ENCODE measurements at places on chromosomes 3 and 15.

GRCh38 chr3:177611752-177612334, 414.6 kb upstream of the TBL1XR1 start:
- DNase-seq, result no peak

DNA sequence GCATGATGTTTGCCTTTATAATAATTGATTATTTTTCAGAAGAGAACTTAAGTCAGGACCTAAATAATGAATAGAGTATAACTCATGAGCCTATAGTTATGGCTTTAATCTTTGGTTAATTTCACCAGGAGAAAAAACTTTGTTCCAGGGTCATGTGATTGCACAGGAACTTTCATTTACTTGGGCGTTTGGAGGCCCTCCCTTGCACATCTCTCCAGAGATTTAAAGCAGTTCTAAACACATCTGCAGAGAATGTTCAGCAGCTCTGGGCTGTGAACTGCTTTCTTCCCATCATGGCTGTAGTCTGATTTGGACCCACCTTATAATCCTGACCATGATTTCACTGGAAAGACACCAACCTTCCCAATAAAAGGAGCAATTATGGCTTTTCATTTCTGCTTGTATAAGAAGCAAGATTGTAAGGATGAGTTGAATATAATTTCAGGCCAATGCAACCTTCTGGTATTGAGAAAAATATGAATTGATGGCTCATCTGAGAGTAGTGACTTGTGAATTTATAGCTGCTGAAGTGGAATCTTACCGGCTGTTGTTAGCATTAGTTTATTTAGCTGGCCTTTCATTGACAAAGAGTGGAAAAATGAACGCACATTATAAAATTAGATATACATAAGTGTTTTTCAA, 80.9 kb upstream of the PRTG start:
- DNase-seq, result no peak

DNA sequence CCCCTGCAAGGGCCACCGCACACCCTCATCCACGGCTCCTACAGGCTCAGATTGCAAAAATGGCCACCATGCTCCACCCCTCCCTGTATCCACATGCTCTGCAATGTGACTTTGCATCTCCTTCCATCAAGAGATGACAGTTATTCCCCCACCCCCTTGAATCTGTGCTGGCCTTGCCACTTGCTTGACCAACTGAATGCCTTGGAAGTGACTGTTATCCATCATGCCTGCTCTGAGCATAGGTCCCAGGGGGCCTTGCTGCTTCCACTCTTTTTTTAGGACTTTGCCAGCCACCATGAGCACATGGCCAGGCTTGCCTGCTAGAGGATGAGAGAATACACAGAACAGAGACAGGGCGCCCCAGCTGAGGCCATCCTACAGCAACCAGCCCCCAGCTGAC, 13.6 kb downstream of the HAPLN3 start:
- no peak for DNase-seq

- DNase-seq, result no peak
These were observed 204.2 kb downstream of the DIPK2A start for GRCh38 chr3:144175644-144176425.

DNA sequence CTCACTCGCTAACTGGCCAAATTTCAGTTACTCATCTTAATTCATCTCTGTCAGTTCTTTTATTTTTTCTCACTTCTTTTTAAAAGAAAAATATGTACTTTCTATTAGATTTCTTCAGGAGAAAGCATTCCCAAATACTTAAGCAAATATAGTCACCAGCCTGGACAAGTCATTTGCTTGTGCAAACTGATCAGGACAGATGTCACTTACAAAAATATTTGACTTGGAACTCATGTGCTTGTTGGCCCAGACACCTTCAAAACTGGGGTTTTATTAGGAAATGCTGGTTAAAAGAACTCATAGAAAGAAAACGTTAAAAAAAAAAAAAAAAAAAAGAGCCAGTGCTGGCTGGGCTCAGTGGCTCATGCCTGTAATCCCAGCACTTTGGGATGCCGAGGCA, 31.3 kb upstream of the FOXP1 start:
- no peak for DNase-seq

GRCh38 chr3:74591342-74591741, 23.1 kb downstream of the CNTN3 start:
- DNase-seq, result no peak

DNA sequence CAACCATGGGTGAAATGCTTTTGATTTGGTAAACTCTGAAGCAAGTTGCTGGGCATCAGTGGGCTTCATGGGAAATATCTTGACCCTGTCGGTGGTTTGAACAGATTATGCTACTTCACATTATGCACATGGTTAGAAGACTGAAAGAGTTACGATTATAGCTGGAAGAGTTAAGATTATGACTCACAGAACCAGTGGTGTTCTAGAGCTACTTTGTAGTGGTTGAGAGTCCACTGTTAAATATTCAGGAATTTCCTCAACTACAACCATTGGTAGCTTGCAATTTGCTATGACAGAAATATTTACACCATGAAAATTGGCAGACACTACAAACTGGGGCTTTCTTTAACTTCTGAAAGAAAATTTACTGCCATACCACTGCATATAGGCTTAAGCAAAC, 99.3 kb downstream of the GADL1 start:
- no peak for DNase-seq

DNA sequence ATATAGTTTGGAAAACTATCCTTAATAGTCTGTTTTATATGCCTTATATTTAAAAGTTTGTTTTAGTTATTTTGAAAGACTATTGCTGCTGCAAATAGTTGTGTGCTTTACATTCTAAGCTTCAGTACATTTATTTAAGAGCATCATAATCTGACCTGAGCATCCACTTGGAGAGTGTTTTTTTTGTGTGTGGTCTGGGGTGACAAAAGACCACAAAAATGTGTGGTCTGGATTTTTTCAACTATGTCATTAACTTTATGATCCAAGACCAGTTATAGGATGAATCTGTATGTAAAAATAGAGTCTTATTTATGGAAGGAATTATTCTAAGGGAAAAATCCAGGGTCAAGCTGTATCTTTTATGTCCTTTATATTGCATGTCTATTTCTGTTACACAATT, 77.4 kb downstream of the SLTM start:
- no peak for DNase-seq

GRCh38 chr15:39857132-39857531, 62.9 kb downstream of the GPR176 start:
- no peak for DNase-seq

DNA sequence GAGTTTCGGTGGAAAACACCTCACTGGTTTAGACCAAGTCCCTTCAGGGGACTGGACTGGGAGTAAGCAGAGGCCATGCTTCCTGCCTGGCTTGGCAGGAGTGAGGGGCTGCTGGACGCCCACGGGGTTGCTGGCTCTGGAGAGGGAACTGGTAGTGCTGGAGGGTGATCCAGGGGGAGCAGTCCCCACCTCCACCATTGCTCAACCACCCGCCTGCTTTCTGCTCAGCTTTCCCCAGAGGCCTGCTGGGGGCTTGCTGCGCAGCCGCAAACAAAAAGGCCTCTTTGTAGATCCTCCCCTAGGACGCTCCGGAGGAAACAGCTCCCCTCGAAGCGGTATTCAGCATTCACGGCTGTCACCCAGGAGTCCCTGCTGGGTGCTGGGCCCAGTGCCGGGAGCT, 33.5 kb downstream of the EBLN2 start:
- DNase-seq, result no peak

GRCh38 chr3:65562447-65562846, 476.3 kb downstream of the MAGI1 start:
- no peak for DNase-seq

DNA sequence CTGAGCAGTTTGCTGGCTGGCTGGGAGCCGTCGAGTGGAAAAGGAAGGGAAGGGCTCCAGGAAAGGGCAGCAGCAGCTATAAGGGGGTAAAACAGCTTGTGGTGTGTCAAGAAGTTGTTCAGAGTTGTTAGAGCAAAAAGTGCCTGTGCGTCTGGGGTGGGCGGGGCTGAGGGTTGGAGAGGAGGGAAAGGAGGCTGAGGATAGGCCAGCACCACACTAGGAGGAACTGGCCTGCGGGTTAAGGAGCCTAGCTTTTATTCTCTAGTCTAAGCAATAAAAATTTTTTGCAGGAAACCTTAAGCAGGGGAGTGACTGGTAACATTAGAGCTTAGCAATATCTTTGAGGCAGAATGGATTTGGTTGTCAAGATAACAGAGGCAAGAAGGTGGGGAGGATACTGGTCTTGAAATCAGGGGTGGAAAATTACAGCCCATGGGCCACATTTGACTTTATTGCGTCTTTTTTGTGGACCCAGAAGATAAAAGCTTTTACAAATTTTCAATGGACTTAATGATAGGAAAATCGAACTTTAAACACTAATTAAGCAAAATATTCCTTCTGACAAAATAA, 134.5 kb upstream of the AADACL2 start:
- DNase-seq, result no peak

Measured in CD4-positive, alpha-beta T cell treated with Interleukin-21 for 1 hour (primary cell).